ENCODE measurements at places on chromosomes 4 and X.

GRCh38 chr4:76208005-76208765, 5.4 kb downstream of the SCARB2 start:
- DNase-seq = no peak

DNA sequence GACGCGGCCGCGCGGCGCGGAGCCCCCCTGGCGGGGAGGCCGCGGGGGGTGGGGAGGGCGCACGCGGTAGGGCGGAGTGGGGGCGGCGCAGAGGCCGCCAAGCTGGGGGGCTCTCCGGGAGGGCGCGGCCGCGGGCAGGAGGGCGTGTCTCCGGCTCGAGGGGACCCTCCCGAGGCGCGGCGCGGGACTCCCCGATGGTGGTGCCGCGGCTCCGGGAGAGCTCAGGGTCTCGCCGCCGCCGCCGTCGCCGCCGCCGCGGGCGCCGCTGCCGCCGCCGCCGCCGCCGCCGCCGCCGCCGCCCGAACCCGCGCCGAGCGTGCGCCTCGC, 165 bp upstream of the PTCHD1 start:
- no peak for DNase-seq

DNA sequence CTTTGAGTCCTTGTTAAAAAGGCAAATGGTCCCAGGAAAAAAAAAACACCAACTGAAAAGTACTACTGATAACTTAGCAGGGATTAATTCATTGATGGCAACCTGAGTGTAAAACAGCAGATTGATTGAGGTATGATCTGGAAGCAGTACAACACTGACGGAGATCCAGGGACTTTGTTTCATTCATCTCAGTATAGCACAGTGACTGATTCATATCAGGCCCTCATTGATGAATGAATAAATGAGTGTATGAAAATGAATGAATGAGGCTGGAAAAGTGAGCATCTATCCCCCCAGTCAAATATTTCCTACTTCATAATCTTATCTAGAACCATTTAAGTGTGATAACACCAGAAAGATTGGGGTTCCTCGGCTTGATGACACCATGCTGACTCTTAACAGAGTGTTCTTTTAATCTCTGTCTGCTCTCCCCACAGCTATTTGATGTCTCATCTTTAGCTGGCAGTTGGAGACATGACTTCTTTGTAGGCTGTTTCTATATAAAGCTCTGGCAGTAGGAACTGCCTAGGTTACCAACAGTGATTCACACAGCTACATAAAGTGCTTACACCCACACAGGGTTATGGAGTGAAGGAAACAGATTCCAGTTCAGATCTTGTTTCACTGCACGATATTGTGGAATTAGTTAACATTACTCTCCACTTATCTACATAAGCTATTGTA, 18.6 kb upstream of the RNF128 start:
- no peak for DNase-seq

- no peak for DNase-seq
Observed at GRCh38 chr4:2624782-2625530, 88.5 kb downstream of the FAM193A start.

DNA sequence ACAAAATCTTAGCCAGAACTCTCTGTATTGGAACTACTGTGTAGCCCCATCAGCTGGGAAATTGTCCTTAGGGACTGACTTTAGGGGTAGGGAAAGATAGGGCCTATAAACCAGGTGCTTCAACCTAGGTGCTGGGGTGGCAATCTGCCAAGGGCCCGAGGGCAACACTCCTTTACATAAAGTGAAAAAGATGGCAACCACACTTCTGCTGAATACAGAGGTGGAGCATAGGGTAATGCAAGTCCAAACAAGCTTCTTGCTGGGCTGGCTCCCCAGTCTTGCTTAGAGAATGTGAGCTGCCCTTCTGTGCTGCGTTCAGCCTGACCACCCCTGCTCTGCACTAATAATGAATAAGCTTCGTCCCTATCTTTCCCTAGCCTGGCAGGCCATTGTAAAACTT, 9.8 kb downstream of the ZBTB33 start:
- no peak for DNase-seq

DNA sequence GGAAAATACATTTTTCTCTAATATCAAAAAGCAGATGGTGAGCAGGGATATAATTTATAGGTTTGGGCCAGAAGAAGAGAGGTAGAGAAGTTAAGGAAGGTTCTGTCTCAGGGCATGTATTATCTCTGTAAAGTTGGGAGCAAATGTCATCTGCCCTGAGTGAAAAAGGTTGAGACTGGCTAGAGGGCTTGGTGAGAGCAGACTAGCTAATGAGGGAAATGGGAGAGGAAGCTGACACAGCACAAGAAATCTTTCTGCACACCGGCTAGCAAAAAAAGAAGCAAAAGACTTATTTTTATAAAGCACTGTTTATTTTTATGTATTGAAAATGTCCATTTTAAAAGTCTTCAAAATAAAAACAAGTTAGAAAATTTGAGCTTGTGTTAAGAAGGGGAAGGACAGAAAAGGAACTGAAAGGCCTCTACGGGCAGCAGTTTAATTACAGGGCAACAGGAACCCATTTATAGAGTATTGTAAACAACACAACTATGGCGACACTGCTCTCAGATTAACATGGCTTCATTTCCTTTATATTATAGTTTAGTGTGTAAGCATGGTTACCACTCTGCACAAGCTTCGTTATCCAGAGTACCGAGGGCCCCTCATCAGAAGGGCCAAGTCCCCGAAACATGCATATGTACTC, 17.4 kb downstream of the CD40LG start:
- DNase-seq = no peak

- no peak for DNase-seq
Observed at GRCh38 chr4:123127875-123128274, 205.5 kb upstream of the NUDT6 start.

DNA sequence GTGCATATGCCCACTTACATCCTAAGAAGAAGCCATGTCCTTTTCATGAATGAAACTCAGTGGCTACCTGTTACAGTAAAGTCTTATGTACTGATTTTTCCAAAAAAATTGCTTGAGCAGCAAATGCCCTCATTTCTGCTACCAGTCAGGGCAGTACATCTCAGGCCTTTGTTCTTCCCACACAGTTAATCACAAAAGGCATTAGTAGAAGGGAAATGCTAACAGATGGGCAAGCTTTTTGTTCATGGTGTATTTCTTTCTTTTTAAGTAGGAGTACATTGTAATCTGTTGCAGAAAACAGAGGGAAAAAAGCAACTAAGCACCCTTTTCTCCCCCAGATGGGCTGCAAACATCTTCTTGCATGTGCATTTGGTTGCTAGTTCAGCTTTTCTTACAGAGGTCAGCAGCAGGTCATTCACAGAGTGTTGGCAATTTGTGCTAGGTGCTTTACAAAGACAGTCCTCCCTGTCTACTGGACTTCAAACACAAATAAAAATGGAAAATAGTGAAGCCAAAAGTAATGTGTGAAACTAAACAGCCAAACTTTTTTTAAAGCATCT, 373.4 kb downstream of the PRDM5 start:
- DNase-seq = no peak

GRCh38 chr4:40283968-40284367, 51.2 kb upstream of the CHRNA9 start:
- peak; percentile 66 for DNase-seq

- no peak for DNase-seq
Observed at GRCh38 chr4:147833254-147833653, 101.4 kb downstream of the ARHGAP10 start.

DNA sequence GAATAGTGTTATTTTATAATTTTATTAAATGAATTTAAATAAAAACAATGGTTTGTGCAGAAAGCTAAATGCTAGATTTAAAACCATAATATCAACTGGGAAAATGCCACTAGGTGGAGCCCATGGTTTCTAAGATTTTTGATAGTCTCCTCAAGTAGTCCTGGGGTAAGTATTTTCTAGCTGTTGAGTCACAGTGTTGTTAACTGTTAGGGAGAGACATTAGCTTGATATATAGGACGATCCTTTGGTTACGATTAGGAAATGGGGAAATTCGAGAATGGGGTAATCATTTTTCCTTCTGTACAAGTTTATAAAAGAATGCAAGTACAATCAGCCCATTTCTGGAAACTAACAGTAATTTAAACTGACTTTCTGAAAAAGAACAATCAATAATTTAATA, 378.4 kb downstream of the ANKRD50 start:
- DNase-seq = peak; percentile 6

GRCh38 chr4:54224996-54225597, 4.0 kb upstream of the PDGFRA start:
- no peak for DNase-seq

GRCh38 chrX:134749706-134750445, 91.6 kb upstream of the PLAC1 start:
- no peak for DNase-seq

GRCh38 chr4:20017777-20018115, 234.0 kb upstream of the SLIT2 start:
- no peak for DNase-seq

- DNase-seq = no peak
Observed at GRCh38 chr4:41611881-41612871, 74.2 kb downstream of the LIMCH1 start.

- no peak for DNase-seq
Observed at GRCh38 chr4:142169216-142169615, 532.8 kb downstream of the IL15 start.

DNA sequence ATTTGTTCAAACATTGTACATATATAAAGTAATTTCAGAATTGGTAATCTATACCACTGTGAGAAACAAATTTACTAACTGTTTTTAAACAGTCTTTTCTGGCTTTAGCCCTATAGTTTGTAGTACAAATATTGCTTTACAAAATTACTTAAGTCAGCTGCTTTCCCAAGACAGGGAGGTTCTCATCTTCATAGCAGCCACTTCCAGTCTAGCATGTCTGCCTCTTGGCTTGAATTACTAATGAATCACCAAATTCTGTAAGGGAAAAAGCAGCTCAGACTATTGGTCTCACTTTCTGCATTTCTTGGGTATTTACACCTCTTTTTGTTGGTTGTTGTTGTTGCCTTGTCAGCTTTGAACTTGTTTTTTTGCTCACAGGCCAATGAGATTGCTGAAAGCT, 187.2 kb downstream of the NPFFR2 start:
- DNase-seq = no peak

- DNase-seq = no peak
Observed at GRCh38 chr4:152156442-152156841, 379.4 kb downstream of the FBXW7 start.

GRCh38 chr4:54525602-54526001, 132.2 kb upstream of the KIT start:
- no peak for DNase-seq

- DNase-seq = no peak
Observed at GRCh38 chr4:94841864-94842221, 84.1 kb downstream of the BMPR1B start.

DNA sequence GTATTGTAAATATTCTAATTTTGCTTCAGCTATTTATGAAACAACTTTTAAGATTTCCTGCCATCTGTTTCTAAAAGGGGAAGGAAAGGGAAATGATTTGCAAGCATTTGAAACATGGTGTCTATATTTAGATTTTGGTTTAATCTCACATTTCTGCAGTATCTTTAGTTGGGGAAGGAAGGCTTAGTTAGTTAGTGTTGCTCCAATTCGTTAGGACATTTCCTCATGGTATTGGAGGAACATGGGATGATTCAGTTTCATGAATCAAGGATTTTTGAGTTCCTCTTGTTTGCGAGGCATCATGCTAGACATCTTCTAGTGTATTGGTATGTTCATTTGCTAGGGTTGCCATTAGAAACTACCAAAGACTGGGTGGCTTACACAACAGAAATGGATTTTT, 20.5 kb upstream of the TMEM192 start:
- DNase-seq = no peak

DNA sequence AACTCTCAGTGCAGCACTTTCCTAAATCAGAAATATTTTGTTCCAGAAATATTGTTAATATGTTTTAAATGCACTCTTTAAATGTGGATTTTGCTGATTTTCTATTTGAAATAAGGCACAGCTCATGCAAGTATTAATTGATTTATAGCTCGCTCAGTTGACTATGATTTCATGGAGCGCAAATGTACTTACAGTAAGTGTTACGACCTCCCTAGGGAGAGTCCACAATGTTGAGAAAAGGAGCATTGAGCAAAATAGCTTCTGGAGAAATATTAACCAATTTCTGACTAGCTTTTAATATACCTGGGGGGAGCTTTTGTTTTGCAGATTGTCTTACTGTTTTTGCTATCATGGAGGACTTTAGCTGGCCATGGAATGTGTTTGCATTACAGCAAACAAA, 1687.5 kb downstream of the STIM2 start:
- DNase-seq = no peak

DNA sequence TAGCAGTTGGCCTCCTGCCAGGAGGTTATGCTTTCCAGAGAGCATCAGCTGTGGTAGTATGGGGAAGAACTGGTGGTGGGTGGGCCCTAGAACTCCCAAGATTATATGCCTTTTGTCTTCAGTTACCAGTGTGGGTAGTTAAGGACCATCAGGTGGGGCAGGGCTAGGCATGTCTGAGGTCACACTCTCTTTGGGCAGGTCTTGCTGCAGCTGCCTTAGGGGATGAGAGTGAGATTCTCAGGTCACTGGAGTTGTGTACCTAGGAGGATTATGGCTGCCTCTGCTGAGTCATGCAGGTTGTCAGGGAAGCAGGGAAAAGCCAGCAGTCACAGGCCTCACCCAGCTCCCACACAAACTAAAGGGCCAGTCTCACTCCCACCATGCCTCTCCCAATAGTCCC, 172.9 kb upstream of the GYPA start:
- DNase-seq = no peak

- DNase-seq = no peak
Observed at GRCh38 chrX:95044331-95044730, 1370.3 kb downstream of the FAM133A start.

DNA sequence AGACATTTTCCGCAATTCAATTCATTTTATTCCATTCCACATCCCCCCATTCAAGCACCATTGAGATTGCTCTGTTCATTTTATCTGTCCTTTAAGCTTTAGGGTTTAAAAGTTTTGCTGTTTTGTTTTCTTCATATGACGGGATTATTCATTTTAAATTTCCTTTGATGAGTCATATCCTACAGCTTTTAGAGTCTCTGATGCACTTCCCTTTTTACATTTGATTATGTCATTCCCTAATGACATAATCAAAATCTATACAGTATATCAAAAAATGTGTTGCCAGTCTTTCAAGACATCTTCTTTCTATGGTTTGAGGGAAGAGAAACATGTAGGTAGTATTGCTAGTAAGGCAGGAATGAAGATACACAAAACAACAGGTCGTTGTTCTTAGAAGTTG, 456.3 kb downstream of the PDGFC start:
- DNase-seq = no peak

GRCh38 chr4:88831031-88831430, 133.4 kb upstream of the NAP1L5 start:
- DNase-seq = no peak

GRCh38 chr4:69848028-69848427, 11.9 kb downstream of the SULT1E1 start:
- DNase-seq = no peak
